Breast epithelium (tissue), 4 donors: ENCODE measurements at places on chromosomes 3 and 15. TPM values are rescaled to one million over a fixed set of nuclear protein-coding genes. Genes with fewer than 3 reads are reported as not detected.

The FOXL2NB gene
- not detected for total RNA-seq

The PFKFB4 gene
- total RNA-seq = 5.2 TPM

The CLDN1 gene
- total RNA-seq = 0.80 TPM

The COL6A5 gene
- total RNA-seq = not detected

The CACNA2D2 gene
- 1.5 TPM for total RNA-seq

The PTH1R gene
- total RNA-seq = 13.4 TPM

GRCh38 chr3:3366386-3366785, 186.9 kb upstream of the CRBN start:
- no peaks in the 10 kb centered on the region for H3K27me3 ChIP-seq
- no peaks in the 10 kb centered on the region for H3K36me3 ChIP-seq
- no peak for DNase-seq
- H3K4me3 ChIP-seq = no peak overlapping the region
- H3K27ac ChIP-seq = no peak overlapping the region

DNA sequence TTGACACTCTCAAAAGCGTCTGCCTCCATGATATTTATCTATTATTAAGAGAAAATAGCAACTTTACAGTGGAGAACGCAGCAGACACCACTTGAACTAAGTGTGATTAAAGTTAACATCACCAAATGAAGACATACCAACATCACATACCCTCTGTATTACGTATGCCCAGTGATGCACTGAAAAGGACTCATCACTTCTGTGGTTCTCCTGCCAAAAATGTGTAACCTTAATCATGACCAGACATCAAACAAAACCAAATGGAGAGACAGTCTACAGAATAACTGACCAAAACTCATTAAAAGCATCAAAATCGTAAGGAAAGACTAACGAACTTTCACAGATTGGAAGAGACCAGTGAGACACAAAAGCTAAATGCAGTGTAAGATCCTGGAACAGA, 103.2 kb downstream of the PPP2R3A start:
- no peaks in the 10 kb centered on the region for H3K4me1 ChIP-seq
- DNase-seq = no peak
- H3K27ac ChIP-seq = no peak overlapping the region
- H3K36me3 ChIP-seq = no peaks in the 10 kb centered on the region
- H3K27me3 ChIP-seq = no peaks in the 10 kb centered on the region

GRCh38 chr3:107945417-107946094, 145.3 kb downstream of the CD47 start:
- H3K4me3 ChIP-seq = no peak overlapping the region
- no peaks in the 10 kb centered on the region for H3K4me1 ChIP-seq
- H3K27me3 ChIP-seq = no peaks in the 10 kb centered on the region
- no peak overlapping the region for H3K27ac ChIP-seq
- no peaks in the 10 kb centered on the region for H3K36me3 ChIP-seq

- no peaks in the 10 kb centered on the region for H3K36me3 ChIP-seq
- no peaks in the 10 kb centered on the region for H3K4me1 ChIP-seq
- H3K4me3 ChIP-seq = no peak overlapping the region
- no peaks in the 10 kb centered on the region for H3K27me3 ChIP-seq
- H3K27ac ChIP-seq = no peak overlapping the region
These were observed 460.9 kb downstream of the FOXP1 start for GRCh38 chr3:71122641-71123040.

GRCh38 chr3:197268294-197268693, 30.1 kb downstream of the DLG1 start:
- no peaks in the 10 kb centered on the region for H3K36me3 ChIP-seq
- H3K4me3 ChIP-seq = no peak overlapping the region
- H3K27me3 ChIP-seq = no peaks in the 10 kb centered on the region
- no peaks in the 10 kb centered on the region for H3K4me1 ChIP-seq
- no peak for DNase-seq

DNA sequence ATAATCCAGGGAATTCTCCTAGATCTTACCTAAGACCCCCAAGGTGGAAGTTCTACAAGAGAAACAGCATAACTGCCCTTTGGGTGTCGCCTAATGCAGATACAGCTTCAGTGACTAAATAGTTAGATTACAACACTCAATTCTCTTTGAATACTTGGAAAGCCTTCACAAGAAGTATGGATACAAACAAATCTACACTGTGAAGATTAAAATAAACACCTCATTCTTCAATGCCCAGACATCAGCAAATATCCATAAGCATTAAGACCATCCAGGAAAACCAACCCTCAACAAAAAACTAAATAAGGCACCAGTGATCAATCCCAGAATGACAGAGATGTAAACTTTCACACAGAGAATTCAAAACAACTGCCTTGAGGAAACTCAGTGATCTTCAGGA, 963.2 kb downstream of the PLOD2 start:
- no peak overlapping the region for H3K27ac ChIP-seq
- no peak for DNase-seq
- no peak overlapping the region for H3K4me3 ChIP-seq
- H3K27me3 ChIP-seq = no peaks in the 10 kb centered on the region

GRCh38 chr3:53709256-53709655, 137.0 kb downstream of the CHDH start:
- H3K27me3 ChIP-seq = no peaks in the 10 kb centered on the region
- H3K4me1 ChIP-seq = no peaks in the 10 kb centered on the region
- no peak for DNase-seq
- H3K36me3 ChIP-seq = no peaks in the 10 kb centered on the region
- H3K27ac ChIP-seq = no peak overlapping the region

- DNase-seq = no peak
- H3K4me1 ChIP-seq = no peaks in the 10 kb centered on the region
- H3K36me3 ChIP-seq = no peaks in the 10 kb centered on the region
- H3K4me3 ChIP-seq = no peak overlapping the region
- no peaks in the 10 kb centered on the region for H3K27me3 ChIP-seq
These were observed 82.9 kb downstream of the MYO9A start for GRCh38 chr15:72034859-72035650.

GRCh38 chr3:43018246-43018645, 39.1 kb downstream of the GASK1A start:
- no peaks in the 10 kb centered on the region for H3K4me1 ChIP-seq
- H3K27ac ChIP-seq = no peak overlapping the region
- H3K27me3 ChIP-seq = no peaks in the 10 kb centered on the region
- no peak for DNase-seq
- no peak overlapping the region for H3K4me3 ChIP-seq

DNA sequence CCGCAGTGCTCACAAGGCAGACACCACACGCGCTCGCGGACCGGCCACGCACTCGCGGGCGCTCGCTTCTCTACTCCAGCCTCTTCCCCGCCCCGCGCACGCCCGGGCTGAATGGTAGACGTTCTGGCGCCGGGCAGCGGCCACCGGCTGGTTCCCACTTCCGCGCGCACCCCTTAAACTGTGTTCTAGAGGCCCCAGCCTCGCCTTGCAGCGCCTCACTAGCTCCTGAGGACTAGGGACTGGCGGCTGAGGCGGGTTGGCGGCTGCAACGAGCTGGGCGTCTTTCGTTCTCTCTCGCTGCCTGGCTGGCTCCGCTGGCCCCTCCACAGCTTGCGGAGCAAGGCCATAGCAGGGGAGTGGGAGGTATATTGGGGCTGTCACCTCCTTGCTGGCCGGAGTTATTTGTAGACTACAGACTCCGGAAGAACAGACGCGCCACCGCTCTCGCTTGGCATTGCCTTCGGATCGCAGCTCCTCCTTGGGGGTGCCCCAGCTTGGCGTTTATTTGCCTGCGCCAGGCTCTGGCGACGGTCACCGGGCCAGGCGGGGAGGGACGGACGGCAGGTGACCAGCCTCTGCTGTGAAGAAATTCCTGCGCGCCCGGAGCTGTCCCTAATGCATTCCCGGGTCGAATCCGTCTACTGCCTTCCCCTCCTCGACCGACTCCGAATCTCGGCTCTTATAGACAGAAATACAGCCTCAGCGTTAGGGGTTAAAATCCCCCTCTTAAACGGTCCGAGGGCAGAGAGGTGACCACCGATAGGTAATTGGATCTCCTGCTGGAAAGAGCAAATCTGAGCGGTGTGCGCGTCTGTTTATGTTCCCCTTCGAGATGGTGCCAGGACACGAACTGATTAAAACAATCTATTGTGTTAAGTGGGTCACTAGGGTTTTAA, 1.3 kb downstream of the GREM1 start:
- no peak for DNase-seq
- peak overlapping the region; percentile 71 for H3K4me3 ChIP-seq
- H3K27ac ChIP-seq = no peak overlapping the region
- H3K36me3 ChIP-seq = no peaks in the 10 kb centered on the region
- peaks cover 9% of the 10 kb centered on the region for H3K4me1 ChIP-seq

- no peak overlapping the region for H3K4me3 ChIP-seq
- no peak for DNase-seq
- no peak overlapping the region for H3K27ac ChIP-seq
- no peaks in the 10 kb centered on the region for H3K27me3 ChIP-seq
- H3K4me1 ChIP-seq = no peaks in the 10 kb centered on the region
These were observed 120.1 kb upstream of the NMNAT3 start for GRCh38 chr3:139797724-139798343.

DNA sequence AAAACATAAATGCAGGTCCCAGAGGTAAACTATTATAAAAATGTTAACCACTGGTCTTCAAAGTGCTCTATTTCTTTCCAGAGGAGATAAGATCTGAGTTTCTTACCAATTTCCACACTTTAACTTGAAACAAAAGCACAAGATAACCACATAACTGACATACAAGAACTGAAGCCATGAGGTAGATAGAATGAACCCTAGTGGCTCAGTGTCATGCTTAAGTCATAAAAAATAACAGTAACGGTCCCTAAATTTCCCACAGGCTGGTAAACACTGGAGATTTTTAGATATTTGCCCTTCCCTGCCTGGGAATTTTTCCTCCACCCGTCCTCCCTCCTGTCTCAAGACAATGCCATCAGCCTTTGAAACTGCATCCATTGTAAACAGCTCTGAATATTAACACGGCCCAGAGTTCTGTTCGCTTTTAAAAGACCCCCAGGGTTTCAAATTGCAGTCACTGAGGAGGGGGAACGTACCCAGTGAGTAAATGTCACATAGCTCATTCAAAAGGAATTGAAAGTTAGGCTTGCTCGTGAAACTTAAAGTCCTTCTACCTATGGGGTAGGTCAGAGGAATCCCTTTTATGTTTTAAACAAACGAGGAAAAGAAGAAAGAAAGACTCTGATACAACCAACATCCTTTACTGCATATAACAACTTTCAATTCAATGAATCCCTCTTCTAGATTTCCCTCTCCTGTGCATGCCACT, 5.7 kb downstream of the LRIG1 start:
- H3K36me3 ChIP-seq = no peaks in the 10 kb centered on the region
- no peak overlapping the region for H3K4me3 ChIP-seq
- no peaks in the 10 kb centered on the region for H3K27me3 ChIP-seq
- H3K4me1 ChIP-seq = no peaks in the 10 kb centered on the region
- DNase-seq = no peak
- H3K27ac ChIP-seq = peak overlapping the region; percentile 76

GRCh38 chr15:59364248-59364647, 8.4 kb downstream of the MYO1E start:
- H3K27me3 ChIP-seq = no peaks in the 10 kb centered on the region
- no peak for DNase-seq
- no peak overlapping the region for H3K27ac ChIP-seq
